Cortex of kidney (tissue), 1 donor: ENCODE measurements at places on chromosomes 7 and 10.

DNA sequence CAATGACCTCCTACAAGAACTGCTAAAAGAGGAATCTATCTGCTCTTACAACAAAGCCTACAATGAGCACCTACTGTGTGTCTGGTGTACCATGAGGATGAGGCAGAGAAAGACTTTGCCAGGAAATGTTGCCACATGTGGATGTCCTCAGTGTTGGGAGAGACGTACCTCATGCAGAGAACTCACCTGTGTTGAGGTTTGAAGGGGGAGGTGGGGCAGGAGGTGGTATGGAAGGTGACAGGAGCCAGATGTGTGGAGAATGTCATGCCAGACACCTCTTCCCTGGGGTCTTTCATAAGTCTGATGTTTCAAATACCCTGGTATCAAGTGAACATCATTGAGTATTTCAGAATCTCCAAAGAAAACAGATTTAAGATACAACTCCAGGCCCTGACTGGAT, 220.1 kb upstream of the RNF32 start:
- DNase-seq = no peak

- DNase-seq = no peak
Measured at GRCh38 chr7:139423091-139423490, 60.4 kb downstream of the KLRG2 start.

- no peak for DNase-seq
Measured at GRCh38 chr10:100006243-100006886, 3.4 kb downstream of the DNMBP start.

- no peak for DNase-seq
Measured at GRCh38 chr7:1458683-1459511, at the start of gene MICALL2. Gene MICALL2 (minus strand): TSS chr7:1459470. CDS start chr7:1459326, 144 bp downstream.

DNA sequence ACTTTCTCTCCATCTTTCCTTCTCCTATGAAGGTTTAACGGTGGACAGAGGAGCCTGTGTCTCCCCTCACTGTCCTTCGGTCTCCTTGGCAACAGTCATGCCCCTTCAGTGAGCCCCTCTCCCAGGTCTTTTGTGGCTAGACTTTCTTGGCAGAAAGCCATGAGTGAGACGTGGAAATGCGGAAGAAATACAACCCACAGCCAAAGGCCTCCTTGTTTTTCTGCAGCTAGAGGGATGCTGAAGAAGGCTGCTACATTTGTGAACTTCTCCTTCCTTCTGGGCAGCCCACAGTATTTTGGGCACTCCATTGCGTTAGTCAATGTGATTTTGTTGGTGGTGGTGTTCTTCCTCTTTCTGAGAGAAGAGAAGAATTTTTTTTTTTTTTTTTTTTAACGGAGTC, 333.7 kb upstream of the PODXL start:
- DNase-seq = no peak

- DNase-seq = no peak
Measured at GRCh38 chr7:156903232-156903909, 10.4 kb upstream of the LMBR1 start.

DNA sequence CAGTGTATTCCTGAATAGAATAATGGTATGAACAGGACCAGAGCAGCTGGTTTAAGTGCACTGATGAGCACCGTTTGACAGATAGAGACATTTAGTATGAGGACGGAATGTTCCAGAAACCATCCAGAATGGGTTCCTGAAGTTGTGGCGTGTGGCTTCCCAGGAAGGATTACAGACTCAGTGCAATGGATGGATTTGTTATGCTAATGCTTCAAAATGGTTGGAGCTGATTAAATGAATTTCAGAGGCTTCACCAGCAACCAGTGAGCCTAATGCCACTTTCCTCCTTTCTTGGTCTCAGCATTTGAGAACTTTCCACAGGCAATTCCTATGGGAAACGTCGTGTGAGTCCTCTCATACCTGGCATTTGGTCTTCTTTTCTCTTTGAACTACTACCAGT, 9.9 kb downstream of the GATA3 start:
- no peak for DNase-seq

DNA sequence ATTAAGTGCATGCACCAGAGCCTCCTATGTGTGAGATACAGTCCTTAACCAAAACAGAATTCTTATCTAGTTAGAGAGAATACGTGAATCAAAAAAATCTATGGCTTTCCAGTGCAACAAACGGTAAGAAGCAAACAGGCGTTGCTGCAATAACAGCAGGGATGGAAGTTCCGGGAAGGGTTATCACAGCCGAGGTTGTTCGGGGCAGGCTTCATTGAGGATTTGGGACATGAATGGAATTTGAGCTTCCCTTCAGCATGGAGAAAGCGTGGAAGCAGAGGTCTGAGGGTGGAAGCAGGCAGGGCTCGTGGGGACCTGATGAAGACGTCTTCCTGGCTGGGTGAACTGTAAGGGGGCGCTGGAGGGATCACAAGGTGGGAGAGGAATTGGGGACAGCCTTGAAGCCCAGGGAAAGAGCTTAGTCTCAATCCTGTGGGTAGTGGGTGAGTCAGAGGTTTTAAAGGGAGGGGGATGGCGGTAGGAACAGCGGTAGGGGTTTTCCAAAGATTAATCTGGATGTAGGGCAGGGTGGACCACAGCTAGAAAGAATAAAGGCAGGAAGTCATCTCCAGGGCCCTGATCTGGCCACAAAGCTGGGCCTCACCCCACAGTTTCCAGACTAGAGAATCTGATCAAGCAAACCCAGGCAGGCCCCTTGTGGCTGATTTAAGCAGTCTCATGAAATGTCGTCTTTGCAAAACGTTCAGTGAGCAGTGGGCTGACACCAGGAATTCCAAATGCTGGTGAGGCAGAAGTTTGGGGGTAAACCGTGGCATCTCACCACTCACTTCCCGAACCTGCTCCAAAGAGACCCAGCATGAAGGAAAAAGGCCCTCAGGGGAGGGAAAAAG, 65.1 kb downstream of the CALML3 start:
- no peak for DNase-seq

GRCh38 chr7:98192781-98193457, 18.3 kb upstream of the BHLHA15 start:
- DNase-seq = no peak

- no peak for DNase-seq
Measured at GRCh38 chr7:137846827-137847567, at the start of gene DGKI. Gene DGKI (minus strand): TSS chr7:137846974.

- no peak for DNase-seq
Measured at GRCh38 chr7:67453580-67454380, 457.1 kb downstream of the TYW1 start.

DNA sequence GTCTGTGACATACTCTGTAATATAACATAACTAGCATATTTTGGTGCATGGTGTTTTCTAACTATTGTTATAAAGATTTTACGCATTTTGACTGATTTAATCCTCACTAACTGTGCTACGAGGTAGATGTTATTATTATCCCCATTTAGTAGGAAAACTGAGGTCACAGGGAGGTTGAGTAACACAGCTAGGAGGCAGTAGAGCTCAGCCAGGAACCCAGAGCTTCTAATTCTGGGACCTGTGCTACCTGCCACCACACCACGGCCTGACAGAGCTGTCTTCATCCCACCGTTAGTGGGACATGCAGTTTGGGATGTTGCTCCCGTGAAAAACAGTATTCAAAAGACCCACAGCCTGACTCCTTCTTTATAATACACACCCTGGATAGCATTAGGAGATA, 962.5 kb downstream of the CNTNAP2 start:
- DNase-seq = no peak

GRCh38 chr10:4804465-4804864, 21.5 kb upstream of the AKR1E2 start:
- DNase-seq = no peak

- DNase-seq = no peak
Measured at GRCh38 chr7:41241641-41242040, 461.2 kb downstream of the INHBA start.

GRCh38 chr7:78130446-78131215, 332.1 kb downstream of the PHTF2 start:
- no peak for DNase-seq

DNA sequence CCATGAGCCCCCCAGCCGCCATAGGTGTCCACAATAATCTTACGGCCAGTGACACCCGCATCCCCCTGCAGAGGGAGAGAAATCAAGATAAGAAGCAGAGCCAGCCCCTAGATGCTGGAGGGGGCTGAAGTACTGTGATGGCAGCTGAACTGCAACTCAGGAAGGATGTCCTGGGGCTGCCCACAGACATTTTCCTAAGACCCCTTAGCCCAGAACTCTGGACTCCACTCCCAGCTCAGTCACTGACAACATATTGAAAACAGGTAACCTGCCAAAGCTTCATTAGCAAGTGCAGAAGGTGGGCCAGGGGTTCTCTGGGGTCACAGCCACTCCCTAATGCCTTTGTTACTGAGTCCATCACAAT, 14.3 kb downstream of the MAT1A start:
- DNase-seq = no peak

DNA sequence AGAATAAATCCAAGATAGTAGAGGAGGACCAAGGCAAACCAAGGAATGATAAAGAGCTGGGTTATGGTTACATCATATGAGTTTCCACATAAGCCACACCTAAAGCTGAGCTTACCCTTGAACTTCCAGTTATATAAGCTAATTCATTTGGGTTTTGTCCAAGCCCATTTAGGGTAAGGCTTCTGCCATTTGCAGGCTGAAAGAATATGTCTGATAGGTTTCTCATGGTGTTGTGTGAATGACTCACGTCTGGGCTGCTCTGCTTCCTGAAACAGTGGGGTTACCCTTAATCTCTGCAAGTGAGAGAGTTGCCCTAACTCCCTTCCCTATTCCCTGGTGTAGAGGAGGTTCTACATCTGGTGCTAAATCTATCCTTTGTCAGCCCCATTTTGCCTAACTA, 60.8 kb downstream of the PTTG1IP2 start:
- no peak for DNase-seq

GRCh38 chr7:135911099-135911498, 66.1 kb downstream of the MTPN start:
- no peak for DNase-seq

DNA sequence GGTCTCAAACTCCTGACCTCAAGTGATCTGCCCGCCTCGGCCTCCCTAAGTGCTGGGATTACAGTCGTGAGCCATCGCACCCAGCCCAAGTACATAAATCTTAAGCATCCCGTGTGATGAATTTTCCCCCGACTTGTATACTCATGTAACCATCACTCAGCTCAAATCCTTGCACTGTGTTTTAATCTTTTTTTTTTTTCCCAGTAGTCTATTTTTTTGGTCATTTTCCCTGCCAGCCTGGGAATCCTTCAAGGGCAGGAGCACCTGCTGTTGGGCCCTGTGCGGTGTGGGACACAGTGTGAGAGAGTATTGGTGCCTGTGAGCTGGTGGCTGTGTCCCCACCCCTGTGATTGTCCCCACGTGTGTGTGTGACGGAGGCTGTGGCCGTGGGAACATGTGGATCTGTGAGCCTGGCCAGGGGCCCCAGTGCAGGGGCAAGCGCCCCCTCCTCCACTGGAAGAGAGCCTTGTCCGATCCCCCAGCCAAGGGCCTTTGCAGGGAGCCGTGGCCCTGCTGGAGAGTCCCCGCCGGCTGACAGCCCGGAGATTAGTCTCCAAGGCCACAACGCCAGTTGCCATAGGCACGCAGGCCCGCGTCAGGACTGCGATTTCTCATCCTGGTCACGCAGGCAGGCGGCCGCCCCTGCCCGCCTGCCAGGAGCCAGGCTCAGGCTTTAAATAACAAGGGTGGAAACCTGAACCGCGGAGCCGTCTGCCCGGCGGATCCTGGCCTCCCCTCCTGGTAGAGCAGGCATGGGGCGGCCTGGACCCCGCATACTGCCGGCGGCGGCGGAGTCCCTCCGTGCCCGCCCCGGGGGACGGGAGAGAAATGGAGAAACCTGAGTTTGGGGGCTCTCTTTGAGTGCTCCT, 26.5 kb downstream of the GTF2IRD1 start:
- no peak for DNase-seq

DNA sequence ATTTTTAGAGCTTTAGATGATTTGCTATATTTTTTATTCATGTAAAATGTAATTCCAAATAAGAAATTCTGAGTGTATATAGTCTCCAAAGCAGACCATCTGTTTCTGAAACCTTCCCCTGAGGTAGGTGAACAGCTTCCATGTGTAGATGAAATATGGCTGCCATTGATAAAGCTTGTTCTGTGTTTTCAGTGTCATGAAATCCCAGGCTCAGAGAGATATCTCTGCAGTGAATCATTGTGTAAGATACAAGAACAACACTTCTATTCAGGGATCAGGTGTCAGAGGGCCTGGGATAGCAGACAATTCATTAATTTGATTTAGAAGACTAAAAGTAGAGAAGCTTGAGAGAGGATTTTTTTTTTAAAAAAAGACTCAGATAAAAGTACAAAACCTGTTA, 29.1 kb downstream of the ACTA2 start:
- no peak for DNase-seq

GRCh38 chr10:48464871-48465736, 139.8 kb downstream of the ARHGAP22 start:
- DNase-seq = no peak

- DNase-seq = no peak
Measured at GRCh38 chr10:103510791-103511752, 17.6 kb downstream of the NEURL1 start.

DNA sequence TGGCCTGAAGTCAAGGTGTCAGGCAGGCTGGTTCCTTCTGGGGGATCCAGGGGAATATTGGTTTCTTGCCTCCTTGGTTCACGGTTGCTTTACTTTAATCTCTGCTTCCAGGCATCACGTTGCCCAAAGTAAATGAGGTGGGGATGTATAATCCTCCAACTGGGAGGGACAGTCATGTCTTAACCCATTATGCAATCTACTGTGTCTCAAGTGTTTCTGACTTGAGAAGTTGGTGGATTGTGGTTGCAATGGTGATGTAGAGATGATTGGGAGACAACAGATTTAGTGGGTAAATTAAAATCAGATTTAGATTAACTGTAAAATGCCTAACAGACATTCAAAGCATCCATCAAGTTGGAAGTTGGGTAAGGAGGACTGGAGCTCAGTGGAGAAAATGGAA, 32.7 kb downstream of the TBXAS1 start:
- DNase-seq = no peak

DNA sequence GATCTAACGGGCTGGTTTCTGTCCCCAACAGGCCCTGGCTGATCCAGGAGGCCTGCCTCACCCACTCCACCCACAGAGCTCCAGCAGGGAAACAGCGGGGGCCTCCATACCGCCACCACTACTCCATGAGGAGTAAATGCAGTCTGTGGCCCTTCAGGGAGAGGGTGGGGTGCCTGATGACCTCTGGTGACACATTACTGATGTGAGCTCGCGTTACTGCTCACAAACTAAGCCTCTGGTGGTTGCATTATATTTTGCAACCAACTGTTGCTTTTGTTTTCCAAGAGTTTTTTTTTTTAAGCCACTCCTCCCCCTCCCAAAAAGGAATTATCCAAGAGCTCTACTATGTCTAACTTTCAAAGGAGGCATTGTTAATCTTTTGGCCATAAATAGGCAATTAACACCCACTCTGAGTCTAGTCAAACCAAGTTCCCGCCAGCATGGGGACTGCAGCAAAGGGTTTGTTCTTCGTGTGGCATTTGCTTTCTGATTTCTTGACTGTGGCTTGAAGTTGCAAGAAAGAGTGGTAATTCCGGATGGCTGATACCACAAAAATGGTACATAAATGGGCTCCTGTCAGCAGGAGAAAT, 72.6 kb downstream of the FAM53B start:
- no peak for DNase-seq

DNA sequence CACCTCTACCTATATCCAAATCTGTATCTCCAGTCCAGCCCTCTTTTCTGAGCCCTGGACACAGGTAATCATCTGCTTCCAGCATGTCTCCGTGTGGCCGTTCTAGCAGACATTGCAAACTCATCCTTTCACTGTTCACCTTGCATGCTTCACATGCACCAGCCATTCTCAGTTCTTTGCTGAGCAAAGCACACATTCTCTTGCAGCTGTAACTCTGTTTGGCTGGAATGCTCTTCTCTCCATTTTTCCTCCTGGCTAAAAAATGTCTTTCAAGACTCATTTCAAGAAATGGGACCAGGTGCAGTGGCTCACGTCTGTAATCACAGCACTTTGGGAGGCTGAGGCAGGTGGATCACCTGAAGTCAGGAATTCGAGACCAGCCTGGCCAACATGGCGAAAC, 40.3 kb upstream of the NRF1 start:
- DNase-seq = no peak
